ACHN (cell line): ENCODE measurements at places on chromosomes 2 and 18.

DNA sequence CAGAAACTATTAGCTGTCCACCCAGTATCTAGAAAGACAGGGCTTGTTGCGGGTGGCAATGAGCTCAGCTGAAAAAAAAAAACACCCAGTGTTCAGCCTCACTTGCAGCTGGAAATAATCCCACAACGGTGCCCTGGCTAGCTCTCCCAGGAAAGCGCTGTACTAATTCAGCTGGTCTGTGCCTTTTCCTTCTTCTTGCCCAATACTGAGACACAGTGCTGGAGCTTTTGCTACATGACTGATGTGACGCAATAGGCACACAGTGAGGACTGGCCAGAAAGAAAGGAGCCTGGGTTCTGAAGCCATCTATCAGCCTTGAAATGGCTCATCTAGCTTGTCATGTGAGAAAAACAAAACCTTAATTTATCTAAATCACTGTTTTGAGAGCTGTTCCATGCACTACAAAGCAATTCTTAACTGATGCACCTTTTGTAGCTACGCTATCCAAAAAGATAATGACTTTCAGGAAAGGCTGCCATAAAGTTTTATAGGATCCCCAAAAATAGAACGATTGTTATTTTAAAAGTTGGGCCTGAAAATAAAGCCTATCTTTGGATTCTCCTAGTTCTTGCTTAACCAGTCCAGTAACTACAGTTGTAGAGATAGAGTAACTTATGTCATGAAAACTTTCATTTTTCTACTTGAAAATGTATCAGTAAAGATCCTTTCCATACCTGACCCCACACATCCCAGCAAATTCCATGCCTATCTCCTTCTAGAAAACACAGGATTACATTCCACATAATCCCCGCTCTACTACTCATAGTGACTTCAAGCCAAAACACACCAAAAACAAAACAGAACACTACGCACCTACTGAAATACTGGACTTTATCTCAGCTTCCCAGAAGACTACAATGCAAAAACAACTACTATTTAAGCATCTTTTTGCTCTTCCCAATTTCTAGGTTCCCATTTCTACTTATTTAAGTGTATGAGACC, 15.9 kb downstream of the KIDINS220 start:
- no peak for DNase-seq

DNA sequence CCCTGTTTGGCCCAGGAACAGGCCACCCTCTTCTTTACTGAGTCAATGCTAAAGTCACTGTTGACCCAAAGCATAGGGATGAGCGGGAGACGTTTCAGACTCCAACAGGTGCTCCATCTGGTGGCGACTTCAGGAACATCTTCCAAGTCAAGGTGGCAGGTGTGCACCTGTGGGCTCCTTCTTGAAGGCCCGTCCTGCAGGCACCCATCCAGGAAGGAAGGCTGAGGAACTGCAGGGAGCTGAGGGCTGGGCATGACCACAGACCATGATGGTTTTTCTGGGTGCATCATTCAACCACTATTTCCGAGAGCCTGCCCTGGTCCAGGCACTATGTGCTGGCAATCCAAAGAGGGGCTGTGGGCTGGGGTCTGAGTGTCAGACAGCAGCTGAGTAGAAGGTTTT, 142.8 kb downstream of the NDUFA10 start:
- DNase-seq, result peak; percentile 25

GRCh38 chr18:11251891-11252270, 102.5 kb upstream of the PIEZO2 start:
- DNase-seq, result no peak

- no peak for DNase-seq
These were observed 3.4 kb downstream of the MBD1 start for GRCh38 chr18:50277942-50278341.

- DNase-seq, result no peak
These were observed 35.8 kb upstream of the MARCO start for GRCh38 chr2:118906186-118906585.

DNA sequence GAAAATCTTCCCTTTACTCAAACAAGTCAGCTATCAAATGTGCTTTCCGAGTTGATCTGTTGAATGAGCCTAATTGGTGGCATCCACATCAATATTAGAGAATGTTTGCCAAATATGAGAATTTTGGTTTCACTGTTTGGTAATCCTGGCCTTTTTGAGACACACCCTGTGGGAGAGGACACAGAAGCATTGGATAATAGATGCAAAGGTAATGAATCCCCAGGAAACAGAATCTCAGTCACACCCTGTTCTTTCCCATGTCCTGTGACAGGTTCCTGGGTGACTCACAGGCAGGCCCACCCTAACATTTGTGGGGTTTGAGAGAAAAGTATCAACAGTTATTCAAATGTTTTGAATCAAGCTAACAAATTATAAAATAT, 99.8 kb upstream of the PELI1 start:
- DNase-seq, result no peak
